ENCODE measurements at places on chromosomes 5 and 9. TPM values are rescaled to one million over a fixed set of nuclear protein-coding genes. Genes with fewer than 3 reads are reported as not detected.

Gene ZDHHC11
- 12.8 TPM for total RNA-seq

Gene SLC9A3
- 2.3 TPM for total RNA-seq

Gene NEURL1B
- total RNA-seq: 3.0 TPM

Gene FOXD4L4
- 0.28 TPM for total RNA-seq
